ENCODE measurements at places on chromosomes 11 and 22. TPM values are rescaled to one million over a fixed set of nuclear protein-coding genes. Genes with fewer than 3 reads are reported as not detected.

- DNase-seq = no peak
Measured at GRCh38 chr11:104090767-104091166, 54.3 kb downstream of the DDI1 start.

- no peak for DNase-seq
Measured at GRCh38 chr22:26586556-26587325, 3.2 kb downstream of the TPST2 start.

DNA sequence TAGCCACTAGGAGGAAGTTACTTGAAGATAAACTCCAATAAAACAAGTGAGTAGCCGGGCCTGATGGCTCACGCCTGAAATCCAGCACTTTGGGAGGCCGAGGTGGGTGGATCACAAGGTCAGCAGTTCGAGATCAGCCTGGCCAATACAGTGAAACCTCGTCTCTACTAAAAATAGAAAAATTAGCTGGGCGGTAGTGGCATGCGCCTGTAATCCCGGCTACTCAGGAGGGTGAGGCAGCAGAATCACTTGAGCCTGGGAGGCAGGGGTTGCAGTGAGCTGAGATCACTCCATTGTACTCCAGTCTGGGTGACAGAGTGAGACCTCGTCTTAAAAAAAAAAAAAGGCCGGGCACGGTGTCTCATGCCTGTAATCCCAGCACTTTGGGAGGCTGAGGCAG, 34.0 kb upstream of the CLPB start:
- DNase-seq = no peak

DNA sequence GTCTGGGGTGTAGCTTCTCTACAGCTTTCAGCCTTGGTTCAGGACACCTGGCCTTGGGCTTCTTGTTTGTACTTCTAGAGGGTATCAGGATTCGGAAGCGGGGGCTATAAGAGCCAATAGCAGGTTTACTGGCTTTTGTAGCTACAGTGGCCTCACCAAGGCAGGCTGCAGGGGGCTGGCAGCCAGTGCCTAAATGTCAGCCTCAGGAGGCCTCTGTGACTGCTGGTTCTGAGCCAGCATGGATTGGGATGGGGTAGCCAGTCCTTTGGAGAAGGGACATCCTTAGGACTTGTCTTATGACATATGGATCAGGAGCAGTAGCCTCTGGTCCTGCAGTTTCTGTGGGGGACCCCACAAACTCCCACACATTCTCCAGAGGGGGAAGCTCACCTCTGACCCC, 29.9 kb downstream of the EIF3F start:
- no peak for DNase-seq

DNA sequence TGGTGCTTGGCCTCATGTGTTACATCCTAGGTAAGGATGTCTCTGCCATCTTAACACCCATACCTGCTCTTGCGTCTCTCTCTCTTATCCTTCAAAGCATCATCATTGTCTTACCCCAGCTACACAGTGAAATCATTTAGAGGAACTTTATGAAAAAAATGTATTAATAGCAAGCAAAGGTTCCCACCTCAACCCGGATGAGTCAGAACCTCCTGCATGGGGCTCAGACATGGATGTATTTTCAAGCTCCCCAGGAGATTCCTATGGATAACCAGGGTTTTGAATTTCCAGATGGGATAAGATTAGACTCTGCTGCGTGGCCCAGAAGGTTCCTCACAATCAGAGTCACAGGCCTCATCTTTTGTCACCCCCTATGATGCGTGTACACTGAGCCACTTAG, 89.1 kb upstream of the NNMT start:
- no peak for DNase-seq

DNA sequence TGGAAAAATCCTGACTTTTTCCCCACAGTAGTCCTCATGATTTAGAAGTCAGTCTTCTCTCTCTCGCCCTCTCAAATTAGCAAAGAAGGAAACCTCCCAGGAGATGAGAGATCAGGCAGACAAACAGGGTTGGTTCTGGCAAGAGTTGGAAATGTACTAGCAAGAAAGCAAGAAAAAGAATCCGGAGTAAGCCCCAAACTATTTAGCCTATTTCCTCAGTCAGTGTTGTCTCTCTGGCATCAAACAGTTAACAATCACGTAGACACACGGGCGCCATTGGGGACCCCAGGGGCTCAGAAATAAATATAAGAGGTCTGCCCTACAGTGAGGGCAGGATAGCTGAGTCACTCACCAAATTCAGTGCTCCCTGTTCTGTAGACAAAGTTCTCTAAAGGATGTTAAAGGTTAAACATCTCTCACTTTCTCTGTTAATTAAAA, 4.7 kb downstream of the C11orf52 start:
- DNase-seq = no peak

- DNase-seq = peak; percentile 40
Measured at GRCh38 chr11:57514538-57515331, 767 bp downstream of the SLC43A1 start.

DNA sequence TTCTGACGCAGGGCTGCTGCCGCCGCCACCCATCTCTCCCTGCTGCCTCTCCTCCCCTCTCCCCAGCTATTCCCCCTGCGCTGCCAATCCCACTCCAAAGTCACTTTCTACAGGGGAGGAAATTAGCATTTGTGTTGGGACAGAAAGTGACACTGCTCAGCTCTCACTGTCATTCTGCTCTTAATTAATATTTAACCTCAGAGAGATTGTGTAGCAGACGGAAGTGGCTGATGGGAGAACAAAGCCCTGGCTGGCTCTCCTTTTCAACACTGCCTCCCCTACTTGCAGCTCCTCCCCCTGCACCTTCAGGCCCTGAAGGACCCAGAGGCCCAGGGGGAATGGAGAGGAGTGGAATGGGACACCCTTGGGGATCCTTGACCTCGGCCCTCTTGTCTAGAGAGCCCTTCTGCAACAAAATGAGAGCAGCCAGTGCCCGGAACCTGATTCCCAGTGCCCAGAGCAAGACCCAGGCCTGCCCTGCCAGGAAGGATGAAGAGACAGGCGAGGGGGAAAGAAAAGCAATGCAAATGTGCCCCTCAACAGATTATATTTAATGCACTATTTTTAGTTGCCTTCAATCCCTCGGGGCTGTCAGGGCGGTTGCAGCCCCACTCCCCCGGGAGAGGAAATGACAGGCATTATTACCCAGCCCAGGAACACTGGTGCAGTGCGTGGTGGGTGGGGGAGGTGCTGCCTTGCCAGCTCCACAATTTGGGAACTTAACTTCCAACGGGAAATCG, 14.6 kb upstream of the NRGN start:
- DNase-seq = peak; percentile 7

DNA sequence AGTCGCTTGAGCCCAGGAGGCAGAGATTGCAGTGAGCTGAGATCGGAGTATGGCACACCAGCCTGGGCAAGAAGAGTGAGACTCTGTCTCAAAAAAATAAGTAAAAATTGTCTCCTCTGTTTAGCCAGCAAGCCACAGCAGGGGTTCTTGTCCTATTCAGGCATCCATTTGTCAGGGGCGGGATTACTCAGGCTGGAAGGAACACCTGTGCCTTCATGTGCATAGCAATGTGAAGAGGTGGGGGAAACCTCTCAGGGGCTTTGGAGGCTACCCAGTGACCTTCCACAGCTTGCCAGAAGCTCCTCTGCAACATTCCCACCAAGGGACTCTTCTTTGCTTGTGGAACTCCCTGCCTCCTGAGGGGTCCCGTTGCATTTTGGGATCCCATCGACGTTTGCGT, 63.3 kb downstream of the FBLN1 start:
- no peak for DNase-seq

DNA sequence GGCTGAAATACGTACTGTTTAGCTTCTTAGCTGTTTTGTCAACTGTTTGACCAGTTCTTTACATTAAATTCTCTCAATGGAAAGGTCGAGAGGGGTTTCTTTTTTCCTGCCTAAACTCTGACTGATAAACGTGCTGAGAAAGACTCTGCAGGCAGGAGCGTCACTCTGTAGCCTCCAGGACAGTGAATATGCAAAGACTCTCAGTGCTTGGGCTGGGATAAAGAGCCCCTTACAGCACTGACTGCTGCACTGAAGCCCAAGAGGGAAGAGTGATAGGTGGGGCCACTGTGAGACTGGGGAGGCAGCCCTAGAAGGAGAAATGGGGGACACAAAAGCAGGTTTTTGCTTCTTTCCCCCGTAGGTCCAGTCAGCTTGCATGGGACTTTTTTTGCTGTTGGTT, 213.5 kb downstream of the TENM4 start:
- DNase-seq = no peak

GRCh38 chr11:123072332-123072761, 10.4 kb upstream of the HSPA8 start:
- DNase-seq = no peak

- no peak for DNase-seq
Measured at GRCh38 chr11:119863236-119863635, 134.2 kb upstream of the NECTIN1 start.

DNA sequence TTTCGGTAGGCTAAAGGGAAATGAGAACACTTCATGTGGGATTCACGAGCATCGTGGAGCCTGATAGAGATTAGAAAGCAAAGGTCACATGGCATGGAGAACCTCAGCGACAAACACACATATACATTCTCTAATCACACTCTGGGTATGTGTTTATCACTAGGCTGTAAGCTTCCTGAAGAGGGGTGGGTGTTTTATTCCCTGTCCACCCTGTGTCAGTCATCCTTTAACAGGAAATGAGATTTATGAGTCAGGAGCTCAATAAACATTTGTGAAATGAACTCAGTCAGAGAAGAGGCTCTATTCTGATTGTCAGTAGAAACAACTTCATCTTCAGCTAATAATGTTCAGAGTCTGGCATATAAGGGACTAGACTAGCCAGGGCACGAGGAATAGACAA, 71.7 kb upstream of the EIF3M start:
- DNase-seq = no peak

DNA sequence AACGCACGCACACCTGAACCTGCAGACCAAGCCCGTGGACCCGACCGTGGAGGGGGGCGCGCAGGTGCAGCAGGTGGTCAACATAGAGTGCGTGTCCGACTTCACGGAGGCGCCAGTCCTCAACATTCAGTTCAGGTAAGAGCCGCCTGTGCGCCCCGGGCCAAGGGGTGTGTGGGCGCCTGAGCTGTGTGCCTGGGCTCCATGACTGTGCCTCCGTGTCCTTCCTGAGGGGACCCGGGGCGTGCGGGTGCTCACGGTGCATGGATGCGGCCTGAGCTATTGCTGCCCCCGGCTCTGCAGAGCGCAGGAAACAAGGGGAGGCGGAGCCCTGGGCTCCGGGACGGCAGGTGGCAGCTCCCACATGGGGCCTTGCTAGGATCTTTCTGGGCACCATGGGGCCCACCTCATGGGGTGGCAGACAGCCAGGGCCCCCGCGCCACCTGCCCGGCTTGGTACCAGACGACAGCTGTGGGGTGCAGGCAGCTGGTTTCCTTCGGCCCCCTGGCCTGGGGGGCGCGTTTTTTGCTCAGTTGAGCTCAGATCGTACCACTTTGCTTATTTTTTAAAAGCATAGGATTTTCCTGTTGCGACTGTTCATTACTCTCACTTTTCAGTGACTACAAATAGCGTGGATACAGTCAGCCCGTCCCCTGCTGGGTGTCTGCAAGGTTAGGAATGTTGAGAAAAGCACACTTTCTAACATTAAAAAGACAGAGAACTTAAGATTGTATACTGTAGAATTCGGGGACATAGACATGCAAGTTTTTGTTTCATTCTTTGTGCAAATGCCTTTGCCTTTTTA, 28.3 kb downstream of the MUC6 start:
- DNase-seq = no peak

- no peak for DNase-seq
Measured at GRCh38 chr11:72668629-72669347, 5.4 kb downstream of the PDE2A start.

- no peak for DNase-seq
Measured at GRCh38 chr22:42287174-42287890, 16.9 kb upstream of the TCF20 start.

- DNase-seq = no peak
Measured at GRCh38 chr11:44566952-44567875, 1.8 kb downstream of the CD82 start.

GRCh38 chr22:44181033-44181911, 547 bp downstream of the PARVG start:
- DNase-seq = peak; percentile 59

DNA sequence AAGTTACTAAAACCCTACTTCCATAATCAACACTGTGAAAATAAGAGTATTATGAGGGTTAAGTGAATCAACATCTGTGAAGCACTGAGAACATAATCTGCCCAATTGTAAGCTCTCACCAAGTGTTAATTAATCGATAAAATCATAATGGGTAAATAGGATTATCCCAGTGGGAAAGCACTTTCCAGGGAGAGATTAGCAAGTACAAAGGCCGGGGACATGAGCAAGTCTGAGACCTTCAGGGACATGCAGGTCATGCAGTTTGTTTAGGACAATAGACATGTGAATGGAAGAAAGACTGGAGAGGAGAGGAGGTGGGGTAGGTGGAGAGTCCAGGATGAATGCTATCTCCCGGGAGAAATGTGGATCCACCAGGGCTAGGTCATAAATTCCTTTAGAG, 57.8 kb upstream of the FIBIN start:
- DNase-seq = no peak

GRCh38 chr11:76765863-76766350, 17.2 kb upstream of the TSKU start:
- no peak for DNase-seq

- no peak for DNase-seq
Measured at GRCh38 chr11:96384156-96384555, 5.6 kb downstream of the CCDC82 start.

DNA sequence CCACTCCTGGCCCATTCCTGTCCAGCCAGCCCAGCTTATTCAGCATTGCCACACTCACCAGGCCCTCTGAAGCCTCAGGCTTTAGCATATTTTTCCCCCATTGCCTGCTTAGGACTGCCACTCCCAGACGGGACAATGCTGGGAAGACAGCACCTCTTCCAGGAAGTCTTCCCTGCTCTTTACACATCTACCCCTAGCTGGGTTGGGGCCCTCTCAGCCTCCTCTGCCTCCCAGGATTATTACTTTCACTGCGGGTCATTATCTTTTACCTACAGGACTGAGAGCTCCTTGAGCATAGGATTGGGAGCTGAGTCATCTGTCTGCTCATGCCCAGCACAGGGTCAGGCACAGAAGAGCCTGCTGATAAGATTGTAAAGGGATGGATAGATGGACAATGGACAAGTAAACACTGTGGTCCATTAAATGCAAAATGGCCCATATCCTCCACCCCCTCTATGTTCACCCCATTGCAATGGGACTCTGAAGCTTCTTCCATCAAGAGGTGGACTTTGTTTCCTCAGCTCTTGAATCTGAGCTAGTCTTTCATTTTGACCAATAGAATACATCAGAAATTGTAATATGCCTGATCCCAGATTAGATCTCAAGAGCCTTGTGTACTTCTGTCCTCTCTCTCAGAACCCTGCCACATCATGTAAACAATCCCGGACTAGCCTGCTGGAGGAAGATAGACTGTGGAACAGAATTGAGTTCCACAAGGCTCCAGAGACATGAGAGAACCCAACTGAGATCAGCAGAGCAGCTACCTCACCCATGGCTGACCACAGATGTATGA, 32.0 kb upstream of the LRRC32 start:
- DNase-seq = peak; percentile 41

Gene FAM111B
- total RNA-seq = 34.0 TPM

Gene MCHR1
- total RNA-seq = not detected

Gene LMO2
- total RNA-seq = 0.12 TPM

Gene OR4A16
- total RNA-seq = not detected

Gene RHOD
- total RNA-seq = 3.1 TPM

Gene CRYBA4
- not detected for total RNA-seq

Gene FOLH1
- total RNA-seq = 0.49 TPM

Gene LRRC74B
- under 0.01 TPM for total RNA-seq

Gene CPT1B
- 5.0 TPM for total RNA-seq

Gene RSF1
- total RNA-seq = 13.1 TPM

Gene FUT4
- 2.4 TPM for total RNA-seq
